Tibial nerve (tissue), 4 donors: ENCODE measurements at places on chromosomes 3 and 15. TPM values are rescaled to one million over a fixed set of nuclear protein-coding genes. Genes with fewer than 3 reads are reported as not detected.

The SNTN gene
- total RNA-seq = not detected

The PEX5L gene
- total RNA-seq = 30.8 TPM

The NR1I2 gene
- 0.39 TPM for total RNA-seq

The MCTP2 gene
- 18.3 TPM for total RNA-seq

The GOLGA6D gene
- not detected for total RNA-seq

The ABHD17C gene
- 0.63 TPM for total RNA-seq

The GABRB3 gene
- not detected for total RNA-seq

The PP2D1 gene
- not detected for total RNA-seq

The UTS2B gene
- 0.90 TPM for total RNA-seq

The CCR3 gene
- not detected for total RNA-seq

The GPR176 gene
- 18.6 TPM for total RNA-seq

The FBLN2 gene
- 292 TPM for total RNA-seq

The TMIE gene
- total RNA-seq = 0.21 TPM

The PKM gene
- 261 TPM for total RNA-seq

The NME9 gene
- not detected for total RNA-seq

The HCN4 gene
- not detected for total RNA-seq

The CSTA gene
- 4.8 TPM for total RNA-seq

The ACAD9 gene
- 81.9 TPM for total RNA-seq

The DUOXA2 gene
- not detected for total RNA-seq

The TLR9 gene
- 0.30 TPM for total RNA-seq

The SCAANT1 gene
- not detected for total RNA-seq

The CTDSPL gene
- 31.8 TPM for total RNA-seq

The HYKK gene
- 9.0 TPM for total RNA-seq

The HRG gene
- not detected for total RNA-seq

The CX3CR1 gene
- total RNA-seq = 4.4 TPM

The TF gene
- 11.4 TPM for total RNA-seq

The SPATA12 gene
- total RNA-seq = not detected

The ACTC1 gene
- 2.1 TPM for total RNA-seq

The ROBO1 gene
- total RNA-seq = 12.6 TPM

The FBXO40 gene
- not detected for total RNA-seq

The EFCC1 gene
- 1.9 TPM for total RNA-seq

The LACTB gene
- 9.0 TPM for total RNA-seq

The TRANK1 gene
- 11.7 TPM for total RNA-seq

The ELL3 gene
- total RNA-seq = 29.3 TPM
